ENCODE measurements at places on chromosomes 4 and X.
A peak's percentile ranks its signal among the peaks of the same experiment; 100 is the strongest.

- peak; percentile 67 for DNase-seq
Measured at GRCh38 chrX:135974279-135974856, 580 bp upstream of the MMGT1 start.

- DNase-seq = no peak
Measured at GRCh38 chrX:119072744-119073143, at the start of gene CT47C1. Gene CT47C1, plus strand, starts transcription at chrX:119072993. Its CDS starts 233 bp downstream, at chrX:119073226.

GRCh38 chr4:97013711-97014110 lies 1129.6 kb downstream of the STPG2 start:
- no peak for DNase-seq

- no peak for DNase-seq
Measured at GRCh38 chr4:21885770-21886169, 62.8 kb downstream of the KCNIP4 start.

All from fibroblast of upper back skin (primary cell).